SW 1271 (cell line): ENCODE measurements at places on chromosomes 3 and 15.

- DNase-seq = no peak
These were observed 103.1 kb downstream of the DGKG start for GRCh38 chr3:186258968-186259367.

GRCh38 chr15:99476413-99477222, 89.2 kb upstream of the MEF2A start:
- DNase-seq = no peak

DNA sequence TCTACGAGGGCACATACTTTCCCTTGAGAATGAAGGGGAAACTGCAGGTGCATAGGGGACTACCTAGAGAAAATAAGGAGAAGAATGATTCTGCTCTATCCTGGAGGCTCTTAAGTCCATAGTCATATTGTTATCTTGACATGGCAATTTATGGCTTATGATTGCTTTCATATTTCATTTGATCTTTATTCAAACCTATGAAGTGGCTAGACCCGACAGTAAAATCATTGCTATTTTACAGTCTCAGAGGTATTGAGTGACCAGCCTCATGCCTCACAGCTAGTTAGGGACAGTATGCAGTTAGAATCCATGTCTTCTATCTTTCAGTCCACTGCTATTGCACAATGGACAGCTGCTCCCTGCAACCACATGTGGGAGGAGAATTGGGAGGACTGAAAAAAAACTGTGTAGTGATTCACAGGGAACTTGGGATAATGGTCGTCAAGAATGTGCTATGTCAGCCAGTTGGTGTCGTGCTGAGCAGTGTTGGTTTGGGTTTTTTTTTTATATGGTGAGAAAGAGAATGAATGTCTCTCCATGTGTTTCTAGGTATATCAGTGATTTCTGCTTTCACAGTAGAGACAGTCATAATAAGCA, 63.2 kb upstream of the SPPL2A start:
- DNase-seq = peak; percentile 21

GRCh38 chr3:16740515-16740914, 135.3 kb upstream of the DAZL start:
- DNase-seq = no peak

DNA sequence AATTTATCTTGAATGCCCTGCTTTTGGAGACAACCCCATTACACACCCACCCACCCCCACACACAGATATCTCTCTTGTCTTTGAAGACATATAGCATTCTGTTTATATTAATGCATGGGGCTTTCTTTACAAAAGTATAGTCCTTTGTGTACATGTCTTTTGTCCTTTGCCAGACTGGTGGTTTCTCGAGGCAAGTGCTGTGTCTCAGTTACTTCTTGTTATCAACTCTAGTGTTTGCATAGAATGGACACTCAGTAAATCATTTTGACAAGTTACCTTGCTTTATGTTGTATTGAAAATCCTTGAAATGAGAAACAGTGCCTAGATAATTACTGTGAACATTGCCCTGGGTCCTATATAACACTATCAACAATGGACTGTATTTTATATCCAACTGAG, 33.9 kb downstream of the KBTBD8 start:
- DNase-seq = no peak

DNA sequence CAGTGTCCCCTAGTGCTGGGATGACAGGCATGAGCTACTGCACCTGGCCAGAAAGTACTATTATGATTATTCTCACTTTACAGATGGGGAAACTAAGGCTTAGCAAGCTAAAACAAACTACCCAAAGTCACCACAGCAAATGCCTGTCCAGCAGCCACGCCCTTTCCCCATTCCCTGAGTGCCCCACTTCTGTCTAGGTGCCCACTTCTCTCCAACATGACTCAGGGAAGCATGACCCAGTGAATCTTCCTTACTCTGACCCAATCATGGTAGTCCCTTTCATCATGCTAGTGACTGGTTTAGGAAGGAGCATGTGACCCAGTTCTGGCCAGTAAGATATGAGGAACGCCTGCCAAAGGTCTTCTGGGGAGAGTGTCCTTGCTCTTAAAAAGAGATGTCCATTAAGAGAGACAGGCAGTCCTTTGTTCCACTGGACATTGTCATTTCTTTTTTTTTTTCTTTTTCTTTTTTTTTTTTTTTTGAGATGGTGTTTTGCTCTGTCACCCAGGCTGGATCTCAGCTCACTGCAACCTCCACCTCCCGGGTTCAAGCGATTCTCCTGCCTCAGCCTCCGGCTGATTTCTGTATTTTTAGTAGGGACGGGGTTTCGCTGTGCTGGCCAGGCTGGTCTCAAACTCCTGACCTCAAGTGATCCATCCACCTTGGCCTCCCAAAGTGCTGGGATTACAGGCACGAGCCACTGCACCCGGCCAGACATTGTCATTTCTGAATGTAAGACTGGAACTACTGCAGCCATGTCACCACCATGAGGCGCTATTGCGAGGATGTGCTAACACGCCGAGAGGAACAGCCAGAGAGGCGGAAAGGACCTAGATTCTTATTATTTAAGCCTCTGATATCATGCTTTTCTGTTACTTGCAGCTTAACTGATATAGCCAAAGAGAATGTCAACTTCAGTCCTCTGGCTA, 19.8 kb downstream of the MEGF11 start:
- DNase-seq = no peak

DNA sequence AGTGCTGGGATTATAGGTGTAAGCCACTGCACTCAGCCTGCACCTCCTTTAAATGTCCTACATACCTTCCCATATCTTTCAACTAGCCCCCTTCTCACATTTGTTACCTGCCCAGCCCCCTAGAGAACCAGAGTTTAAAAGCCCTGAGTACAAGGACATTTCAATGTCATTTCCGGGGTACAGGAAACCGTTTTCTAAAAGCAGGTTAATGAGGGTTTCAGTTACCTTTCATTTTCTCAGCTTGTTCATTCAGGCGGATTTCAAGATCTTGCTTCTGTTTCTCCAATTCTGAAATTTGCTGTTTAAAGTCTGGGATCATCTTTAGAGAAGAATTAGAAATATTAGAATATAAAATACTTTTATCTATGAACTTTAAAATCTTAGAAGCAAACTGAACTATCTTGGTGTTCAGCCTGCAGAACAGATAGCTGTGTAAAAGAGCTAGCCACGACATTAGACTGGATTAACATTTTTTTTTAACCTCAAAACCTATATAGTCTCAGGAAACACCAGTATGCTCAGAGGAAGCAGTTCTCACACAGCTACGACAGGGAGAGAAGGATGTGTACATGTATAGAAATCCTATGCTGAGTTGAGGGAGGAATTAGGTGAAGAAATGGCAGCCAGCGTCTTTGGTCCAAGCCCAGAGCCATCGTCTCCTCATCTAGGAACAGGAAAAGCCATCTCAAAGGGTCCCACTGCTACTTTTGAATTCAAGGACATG, 29.9 kb upstream of the GNB5 start:
- DNase-seq = no peak

- DNase-seq = no peak
These were observed 303.4 kb upstream of the MME start for GRCh38 chr3:154776549-154777225.

GRCh38 chr3:71361334-71361890, 222.1 kb downstream of the FOXP1 start:
- DNase-seq = no peak

DNA sequence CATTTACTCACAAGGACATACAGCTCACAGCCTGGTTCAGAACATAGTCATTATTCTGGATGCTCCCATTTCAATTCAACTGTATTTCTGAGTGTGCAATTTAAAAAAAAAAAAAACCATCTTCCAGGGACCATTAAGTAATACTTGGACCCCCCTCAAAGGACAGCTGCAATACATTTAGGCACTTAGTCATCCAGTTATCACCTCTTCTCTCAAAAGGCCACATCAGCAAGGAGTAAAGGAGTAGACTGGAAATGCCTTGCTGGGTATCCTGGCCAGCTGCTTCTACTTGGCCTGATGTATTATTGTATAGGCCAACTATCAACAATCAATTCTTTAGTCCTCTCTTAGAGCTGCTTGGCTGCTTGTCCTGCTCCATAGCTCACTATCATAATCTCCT, 211.4 kb upstream of the SETMAR start:
- no peak for DNase-seq

DNA sequence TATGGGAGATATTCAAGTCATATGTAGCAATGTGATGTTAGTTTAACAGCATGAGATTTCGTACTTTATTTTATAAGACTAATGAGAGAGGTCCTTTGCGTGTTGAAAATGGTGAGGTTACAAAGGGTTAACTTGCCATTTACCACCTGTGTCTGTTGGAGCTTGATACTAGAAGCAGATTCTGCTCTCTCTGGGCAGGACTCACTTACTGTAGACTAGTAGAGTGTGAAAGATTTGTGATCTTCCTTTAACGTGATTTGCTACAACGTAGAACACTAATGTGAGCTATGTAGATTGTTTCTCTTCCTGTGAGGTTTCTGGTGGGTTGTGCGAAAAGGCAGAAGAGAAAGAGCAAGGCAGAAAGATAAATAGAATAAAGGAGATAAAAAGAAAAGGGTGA, 1.1 kb downstream of the TP63 start:
- DNase-seq = no peak

DNA sequence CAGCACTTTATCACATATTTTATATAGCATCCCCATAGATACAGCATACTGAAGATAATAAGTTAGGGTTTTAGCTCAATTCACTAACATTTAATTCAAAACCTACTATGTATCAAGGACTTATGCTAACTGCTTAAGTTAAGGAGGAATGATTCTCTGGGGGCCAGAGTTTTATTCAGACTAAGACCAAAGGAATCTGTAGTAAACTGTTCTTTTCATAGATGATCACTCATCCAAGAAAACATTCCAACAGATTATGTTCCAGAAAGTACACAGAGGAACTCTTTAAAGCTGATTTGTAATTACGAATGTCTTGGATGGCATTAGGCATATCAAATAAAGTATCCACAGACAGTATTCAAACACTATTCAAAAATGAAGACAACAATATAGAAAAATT, 226.4 kb downstream of the SCAPER start:
- no peak for DNase-seq

DNA sequence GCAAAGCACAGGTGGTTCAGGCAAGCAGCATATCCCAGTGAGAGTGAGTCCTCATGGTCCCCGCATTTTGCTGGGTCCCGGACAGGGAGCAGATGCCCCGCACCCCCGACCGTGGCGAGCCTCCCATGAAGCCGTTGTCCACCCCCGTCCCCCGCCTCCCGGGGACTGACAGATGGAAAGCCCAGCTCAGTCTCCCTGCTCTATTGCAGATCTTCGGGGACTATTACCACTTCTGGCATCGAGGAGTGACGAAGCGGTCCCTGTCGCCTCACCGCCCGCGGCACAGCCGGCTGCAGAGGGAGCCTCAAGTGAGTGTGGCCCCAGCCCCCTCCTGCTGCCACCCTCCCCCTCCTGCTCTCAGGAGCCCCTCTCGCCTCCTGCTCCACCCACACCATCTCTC, 7.7 kb downstream of the FURIN start:
- DNase-seq = no peak

- DNase-seq = no peak
These were observed 7.2 kb downstream of the RPL22L1 start for GRCh38 chr3:170862618-170863374.

- no peak for DNase-seq
These were observed 349.4 kb upstream of the TPRG1 start for GRCh38 chr3:188822411-188822810.

DNA sequence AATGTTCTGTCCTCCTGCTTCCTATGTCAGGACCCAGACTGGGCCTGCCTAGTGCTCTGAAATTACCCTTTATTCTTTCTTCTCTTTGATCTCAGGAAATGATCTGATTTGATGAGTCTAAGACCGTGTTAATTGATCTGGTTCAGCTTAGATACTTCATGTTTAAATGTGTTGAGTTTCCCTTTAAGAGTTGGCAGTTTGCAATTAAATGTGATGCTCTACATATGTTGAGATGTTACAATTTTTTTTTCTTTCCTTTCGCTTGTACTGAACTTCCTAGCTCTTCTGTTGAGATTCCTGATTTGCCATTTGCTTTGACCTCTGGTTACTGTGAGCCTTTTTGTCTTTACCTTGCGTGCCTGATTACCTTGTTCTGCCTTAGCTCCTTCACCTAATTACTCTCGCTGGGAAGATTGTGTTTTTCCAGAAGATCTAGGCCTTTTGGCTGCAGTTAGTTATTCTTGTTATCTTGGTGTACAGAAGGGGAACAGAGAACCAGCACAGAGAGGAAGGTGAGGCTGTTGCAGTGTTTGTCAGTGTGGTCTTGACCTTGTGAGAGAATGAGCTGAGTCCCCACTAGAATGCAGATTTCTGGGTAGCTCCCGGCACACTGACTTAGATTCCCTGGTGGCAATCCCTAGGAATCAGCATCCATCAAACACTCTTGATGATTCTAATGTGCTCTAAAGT, 203.6 kb downstream of the EDEM1 start:
- DNase-seq = no peak

GRCh38 chr15:29712149-29712885, 110.0 kb downstream of the TJP1 start:
- DNase-seq = no peak

DNA sequence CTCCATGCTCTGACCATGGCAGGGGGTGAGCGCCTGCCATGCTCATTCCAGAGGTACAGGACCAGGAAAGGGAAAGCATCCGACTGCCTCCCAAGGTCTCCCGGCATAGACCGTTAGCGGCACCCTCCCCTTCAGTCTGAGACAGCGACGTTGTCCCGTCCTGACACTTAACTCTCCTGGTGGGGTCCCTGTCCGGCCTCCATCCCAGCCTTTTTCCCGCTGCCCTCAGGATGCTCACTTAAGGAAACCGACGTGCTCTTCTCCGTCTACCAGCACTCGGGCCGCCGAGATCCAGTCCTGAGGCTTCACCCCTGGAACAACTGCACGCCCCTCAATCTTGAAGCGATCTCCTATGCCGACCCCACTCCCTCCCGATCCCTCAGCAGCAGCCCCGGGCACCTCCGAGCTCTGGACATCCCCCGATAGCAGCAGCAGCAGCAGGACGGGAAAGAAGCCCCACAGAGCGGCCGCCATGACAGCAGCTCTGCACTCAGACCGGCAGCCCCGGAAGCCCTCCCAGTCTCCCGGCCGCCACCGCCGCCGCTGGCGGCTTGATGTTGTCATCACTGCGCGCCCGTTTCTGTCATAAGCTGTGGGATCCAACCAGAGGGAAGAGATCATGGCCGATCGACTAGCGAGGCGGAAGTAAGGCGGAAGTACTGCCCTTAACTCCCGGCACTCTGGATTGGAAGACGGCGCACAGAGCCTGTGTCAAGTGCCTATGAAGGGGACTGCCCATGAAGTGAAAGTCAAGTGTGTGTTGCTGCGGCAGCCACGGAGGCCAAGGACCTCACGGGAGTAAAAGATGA, at the start of the genes EMC7 and PGBD4:
Gene EMC7, minus strand, starts transcription at position 497 of the 809 bp plus-strand sequence. Its CDS starts 23 bp downstream, at position 474.
Gene PGBD4, plus strand, starts transcription at position 718 of the 809 bp plus-strand sequence. CDS start 449 bp downstream, outside the sequence.
- DNase-seq = peak; percentile 95
